ENCODE measurements at places on chromosomes 6 and 20. TPM values are rescaled to one million over a fixed set of nuclear protein-coding genes. Genes with fewer than 3 reads are reported as not detected.

- DNase-seq, result no peak
Observed at GRCh38 chr20:47672886-47673670, 112.2 kb downstream of the SULF2 start.

- DNase-seq, result no peak
Observed at GRCh38 chr20:19767070-19767469, 9.0 kb downstream of the RIN2 start.

Gene OPN5
- not detected for total RNA-seq

DNA sequence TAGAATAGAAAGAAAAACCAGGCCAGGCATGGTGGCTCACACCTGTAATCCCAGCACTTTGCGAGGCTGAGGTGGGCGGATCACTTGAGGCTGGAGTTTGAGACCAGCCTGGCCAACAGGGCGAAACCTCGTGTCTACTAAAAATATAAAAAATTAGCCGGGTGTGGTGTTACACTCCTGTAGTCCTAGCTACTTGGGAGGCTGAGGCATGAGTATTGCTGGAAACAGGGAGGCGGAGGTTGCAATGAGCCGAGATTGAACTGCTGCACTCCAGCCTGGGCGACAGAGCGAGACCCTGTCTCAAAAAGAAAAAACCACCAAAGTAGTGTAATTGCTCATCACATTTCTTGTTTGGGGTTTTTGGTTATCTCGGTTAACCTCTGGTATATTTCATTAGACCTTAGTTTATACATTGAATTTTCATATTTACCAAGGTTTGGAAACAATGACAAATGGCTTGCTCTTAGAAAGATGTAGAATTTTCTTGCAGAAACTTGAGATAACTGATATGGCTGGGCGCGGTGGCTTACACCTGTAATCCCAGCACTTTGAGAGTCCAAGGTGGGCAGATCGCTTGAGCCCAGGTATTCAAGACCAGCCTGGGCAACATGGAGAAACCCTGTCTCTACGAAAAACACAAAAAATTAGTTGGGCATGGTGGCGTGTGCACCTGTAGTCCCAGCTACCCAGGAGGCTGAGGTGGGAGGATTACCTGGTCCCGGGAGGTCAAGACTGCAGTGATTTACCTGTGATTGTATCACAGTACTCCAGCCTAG lies 14.2 kb downstream of the ITCH start:
- DNase-seq, result no peak

Gene BEND6
- under 0.01 TPM for total RNA-seq

DNA sequence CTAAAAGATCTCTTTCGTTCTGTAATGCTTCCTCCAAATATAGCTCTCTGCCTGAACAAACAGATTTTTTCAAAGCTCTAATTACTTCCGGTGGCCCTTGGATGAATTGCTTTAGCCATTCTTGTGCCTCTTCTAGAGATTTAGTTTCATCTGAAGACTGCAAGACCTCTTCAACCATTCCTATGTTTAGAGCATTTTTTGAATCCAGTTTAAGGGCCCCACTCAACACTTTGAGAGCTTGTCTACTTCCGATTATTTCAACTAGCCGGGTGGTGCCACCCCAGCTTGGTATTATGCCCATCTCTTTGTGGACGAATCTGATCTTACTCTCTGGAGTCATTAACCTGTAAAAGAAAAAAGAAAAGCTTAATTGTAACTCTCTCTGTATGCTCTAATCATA lies 23.3 kb downstream of the RNF146 start:
- DNase-seq, result no peak

DNA sequence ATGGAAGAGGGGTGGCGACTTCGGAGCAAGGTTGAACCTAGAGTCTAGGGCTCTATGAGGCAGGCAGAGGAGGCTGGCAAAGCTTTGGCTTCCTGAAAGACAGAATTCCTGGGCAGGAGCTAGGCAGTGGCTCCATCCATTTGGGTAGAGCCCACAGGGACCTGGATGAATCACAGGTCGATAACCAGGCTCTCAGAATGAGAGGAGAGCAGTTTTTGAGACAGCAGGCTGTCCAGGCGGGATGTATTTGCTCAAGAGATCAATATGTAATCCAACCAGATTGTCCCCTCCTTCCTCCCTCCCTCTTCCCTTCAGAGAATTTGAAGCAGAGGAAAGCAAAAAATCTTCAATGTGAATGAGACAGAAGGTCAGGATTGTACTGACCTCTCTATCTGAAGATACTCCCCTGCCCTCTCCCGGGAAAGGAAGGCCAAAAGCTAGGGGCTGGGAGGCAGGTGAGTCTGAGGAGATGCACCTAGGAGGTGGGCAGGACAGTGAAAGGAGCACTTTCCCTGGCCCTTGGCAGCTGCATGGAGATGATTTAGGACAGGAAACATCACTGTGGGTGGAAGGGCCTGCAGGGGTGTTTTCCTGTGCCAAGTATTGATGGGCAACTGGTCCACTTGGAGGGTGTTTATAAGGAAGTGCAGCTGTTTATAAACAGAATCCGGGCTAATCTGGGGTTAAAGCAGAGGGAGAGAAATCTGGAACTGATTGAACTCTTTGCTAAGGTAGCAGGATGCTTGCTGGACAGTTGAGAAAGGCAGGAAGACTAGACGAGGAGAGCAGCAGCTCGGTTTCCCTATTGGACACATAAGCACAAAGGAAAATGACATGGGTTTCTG lies 212.4 kb upstream of the LRFN2 start:
- no peak for DNase-seq

- DNase-seq, result no peak
Observed at GRCh38 chr6:36301781-36302180, 31.9 kb downstream of the PNPLA1 start.

GRCh38 chr6:108778421-108779186 lies 69.6 kb upstream of the ARMC2 start:
- DNase-seq, result no peak

GRCh38 chr6:114272582-114272981 lies 70.2 kb downstream of the HS3ST5 start:
- DNase-seq, result no peak
